Activated CD4-positive, alpha-beta T cell treated with anti-CD3 and anti-CD28 coated beads, Interleukin-2, amount 10 ng/mL, durations not matched to agents 7 days and 5 days (primary cell): ENCODE measurements at places on chromosomes 16 and 17.

GRCh38 chr16:50275098-50275415 is 8.7 kb downstream of the ADCY7 start:
- no peak for DNase-seq

DNA sequence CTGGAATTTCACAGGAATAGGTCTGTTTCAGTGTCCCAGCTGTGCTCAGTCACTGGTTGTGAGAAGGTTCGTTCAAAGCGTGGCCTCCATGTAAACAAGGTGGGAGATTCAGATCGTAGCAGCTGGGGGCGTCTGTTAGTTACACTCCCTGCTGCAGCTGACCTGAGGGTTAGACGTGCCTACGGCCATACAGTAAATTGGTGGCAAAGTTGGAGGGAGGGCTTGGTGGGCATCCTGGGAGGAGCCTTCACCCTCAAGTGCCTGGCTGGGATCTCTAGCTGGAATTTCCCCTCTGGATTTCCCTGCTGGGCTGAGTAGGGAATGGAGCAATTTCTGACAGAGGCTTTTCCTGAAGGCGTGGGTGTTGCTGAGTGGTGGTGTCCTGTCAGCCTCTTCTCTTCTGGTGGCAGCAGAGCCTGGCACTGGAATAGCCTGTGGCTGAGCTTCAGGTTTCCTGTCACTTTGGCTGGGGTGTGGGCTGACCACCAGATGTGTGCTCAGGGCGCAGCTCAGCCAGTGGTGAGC is 6.4 kb downstream of the FCSK start:
- no peak for DNase-seq

- DNase-seq, result peak; percentile 54
Observed at GRCh38 chr17:50148226-50149090, 2.0 kb downstream of the PPP1R9B start.

DNA sequence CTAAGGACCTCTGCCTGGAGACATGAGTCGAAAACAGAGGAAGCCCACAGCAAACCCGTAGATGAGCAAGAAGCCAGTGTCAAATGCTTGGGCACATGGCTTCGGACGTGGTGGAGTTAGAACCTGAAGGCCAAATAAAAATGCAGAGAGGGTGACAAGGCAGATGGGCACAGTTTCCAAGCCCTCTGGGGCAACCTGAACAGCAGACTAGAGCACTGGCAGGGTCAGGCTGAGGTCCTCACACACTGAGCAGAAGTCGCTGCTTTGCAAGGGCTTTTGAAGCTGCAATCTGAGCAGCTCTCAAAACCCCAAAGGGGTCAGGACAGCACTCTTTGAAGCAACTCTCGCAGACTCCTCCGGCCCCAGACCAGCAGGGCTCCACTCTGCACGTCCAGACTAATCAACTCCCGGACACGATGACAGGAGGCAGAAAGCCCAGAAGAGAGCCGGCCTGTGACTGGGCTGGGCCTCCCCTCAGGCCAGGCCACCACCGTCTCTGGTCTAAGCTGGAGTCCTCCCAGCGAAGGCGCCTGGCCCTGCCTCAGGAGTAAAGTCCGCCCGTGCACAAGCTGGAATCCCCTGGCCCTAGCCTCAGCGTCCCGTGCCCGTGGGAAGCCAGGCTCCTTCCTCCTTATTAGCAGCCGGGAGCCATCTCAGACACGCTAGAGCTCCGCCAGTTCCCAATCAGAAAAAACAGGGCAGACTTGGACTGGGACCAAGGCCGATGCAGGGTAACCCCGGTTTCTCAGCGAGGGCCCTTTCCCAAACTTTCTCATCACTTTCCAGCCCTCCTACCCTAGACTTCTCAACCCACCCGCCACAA is 924 bp downstream of the SMARCD2 start:
- peak; percentile 20 for DNase-seq

- no peak for DNase-seq
Observed at GRCh38 chr17:13749891-13750235, 148.1 kb upstream of the HS3ST3A1 start.

GRCh38 chr17:60525328-60525684 is 736 bp downstream of the APPBP2 start:
- DNase-seq, result no peak

- peak; percentile 60 for DNase-seq
Observed at GRCh38 chr16:23434380-23434779, 18.6 kb downstream of the COG7 start.

DNA sequence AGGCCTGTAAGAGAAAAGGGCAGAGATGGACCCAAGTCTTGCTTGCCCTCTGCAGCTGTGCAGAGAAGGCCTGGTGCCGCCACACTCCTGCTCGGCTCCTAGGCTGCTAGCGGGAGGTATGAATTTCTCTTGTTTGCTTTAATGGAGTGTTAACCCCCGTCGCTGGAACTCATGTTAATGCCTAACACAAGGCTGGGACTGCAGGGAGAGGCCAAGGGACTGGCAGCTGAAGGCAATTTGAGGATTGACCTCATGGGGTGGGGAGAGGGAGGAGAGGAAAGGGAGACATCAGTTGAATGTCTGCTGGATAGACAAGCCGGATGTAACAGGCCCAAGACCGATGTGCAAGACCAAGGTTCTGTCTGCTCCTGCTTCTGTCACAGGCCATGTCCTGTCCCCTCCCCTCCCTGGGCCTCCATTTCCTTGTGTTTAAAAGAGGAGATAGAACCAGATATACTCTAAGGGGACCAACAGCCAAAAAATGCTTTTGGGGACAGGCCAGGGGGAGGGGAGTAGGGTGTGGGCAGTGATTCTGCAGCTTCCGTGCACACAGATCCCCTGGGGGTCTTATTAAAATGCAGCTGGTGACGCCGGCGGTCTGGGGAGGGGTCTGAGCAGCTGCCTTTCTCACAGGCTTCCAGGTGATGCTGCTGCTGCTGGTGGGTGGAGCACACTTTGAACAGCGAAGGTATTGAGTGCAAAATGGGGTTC is 46.7 kb upstream of the TBX2 start:
- no peak for DNase-seq

- DNase-seq, result no peak
Observed at GRCh38 chr17:81891303-81891552, 158 bp downstream of the ALYREF start.

DNA sequence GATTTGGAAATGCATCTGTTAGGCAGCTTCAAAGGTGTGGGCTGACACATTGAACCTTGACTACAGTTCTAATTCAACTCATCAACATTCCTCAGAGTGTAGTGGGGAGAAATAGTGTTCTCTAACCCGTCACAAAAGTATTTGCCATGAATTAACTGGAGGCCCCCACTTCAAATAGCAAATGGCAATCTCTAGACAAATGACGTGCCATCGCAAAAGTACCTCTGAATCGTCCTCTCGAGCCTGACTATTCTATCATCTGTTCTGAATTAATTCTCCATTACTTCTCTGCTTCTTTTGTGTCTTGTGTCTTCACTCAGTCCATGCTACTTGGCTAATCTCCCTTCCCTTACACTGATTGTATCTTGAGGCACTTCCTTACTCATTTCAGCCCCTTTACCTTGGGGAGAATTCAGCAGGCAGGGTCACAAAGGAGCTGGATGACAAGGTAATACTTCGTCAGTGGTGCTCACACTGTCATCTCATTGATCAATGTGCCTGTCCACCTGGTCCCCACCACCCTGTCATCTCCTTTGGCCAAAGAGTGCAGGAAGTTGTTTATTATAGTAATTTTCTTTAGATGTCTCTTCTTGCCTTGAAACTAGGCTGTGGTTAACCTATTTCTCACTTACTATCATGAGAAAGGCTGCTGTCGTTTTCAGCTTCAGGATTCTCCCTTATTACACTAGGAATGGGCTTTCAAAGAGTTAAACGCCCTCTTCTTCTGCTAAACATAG is 108.4 kb downstream of the SYCE1L start:
- DNase-seq, result no peak

- no peak for DNase-seq
Observed at GRCh38 chr16:22678311-22678710, 135.7 kb upstream of the HS3ST2 start.

- peak; percentile 20 for DNase-seq
Observed at GRCh38 chr17:56679115-56679776, 85.7 kb downstream of the NOG start.

DNA sequence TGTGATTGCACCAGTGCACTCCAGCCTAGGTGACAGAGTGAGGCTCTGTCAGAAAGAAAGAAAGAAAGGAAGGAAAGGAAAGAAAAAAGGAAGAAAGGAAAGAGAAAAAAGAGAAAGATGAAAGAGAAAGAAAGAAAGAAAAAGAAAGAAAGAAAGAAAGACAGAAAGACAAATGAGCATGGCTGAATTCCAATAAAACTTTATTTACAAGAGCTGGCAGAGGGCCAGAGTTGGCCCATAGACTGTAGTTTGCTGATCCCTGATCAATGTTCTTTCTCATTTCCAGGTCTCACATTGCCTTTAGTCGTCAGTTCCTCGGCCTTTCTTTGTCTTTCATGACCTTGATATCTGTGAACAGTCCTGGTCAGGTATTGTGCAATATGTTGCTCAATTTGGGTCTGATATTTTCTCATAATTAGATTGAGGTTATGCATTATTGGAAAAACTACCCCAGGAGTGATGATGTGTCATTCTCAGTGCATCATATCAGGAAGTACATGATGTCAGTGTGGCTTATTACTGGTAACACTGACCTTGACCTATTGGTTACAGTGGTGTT is 68.5 kb upstream of the MED9 start:
- DNase-seq, result no peak

- DNase-seq, result no peak
Observed at GRCh38 chr17:44832805-44833204, 2.7 kb upstream of the GJC1 start.

GRCh38 chr17:82831818-82832200 is 8.0 kb downstream of the ZNF750 start:
- no peak for DNase-seq

DNA sequence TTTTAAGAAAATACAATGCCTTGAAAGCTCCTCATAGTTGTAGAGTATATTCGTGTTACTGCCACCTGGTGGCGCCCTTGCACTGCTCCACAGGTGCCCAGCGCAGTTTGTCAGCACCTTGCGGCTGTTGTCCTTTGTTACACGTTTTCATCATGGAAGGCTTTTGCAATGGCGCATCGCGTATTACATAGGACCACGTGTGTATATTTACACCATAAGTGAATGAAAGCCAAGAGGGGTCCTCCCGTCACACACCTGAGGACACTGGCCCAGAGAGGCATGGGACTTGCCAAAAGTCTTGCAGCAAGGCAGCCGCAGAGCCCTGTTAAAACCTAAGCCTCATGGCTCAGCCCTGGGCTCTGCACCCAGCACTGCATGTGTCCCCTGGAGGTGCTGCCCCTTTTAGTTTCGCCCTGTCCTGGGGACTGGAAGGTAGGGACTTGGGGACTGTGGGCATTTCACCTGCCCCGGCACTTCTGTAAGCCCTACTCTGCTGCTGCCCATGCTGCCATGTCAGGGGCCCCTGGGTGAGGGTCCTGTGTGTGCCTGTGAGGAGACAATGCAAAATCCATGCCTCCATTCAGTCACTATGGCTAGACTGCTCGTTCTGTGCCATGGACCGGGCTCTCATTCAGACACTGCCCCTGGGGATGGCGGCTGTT is 24.3 kb downstream of the POLR3E start:
- DNase-seq, result peak; percentile 78

GRCh38 chr16:6493555-6493954 is 839.1 kb upstream of the RBFOX1 start:
- no peak for DNase-seq

DNA sequence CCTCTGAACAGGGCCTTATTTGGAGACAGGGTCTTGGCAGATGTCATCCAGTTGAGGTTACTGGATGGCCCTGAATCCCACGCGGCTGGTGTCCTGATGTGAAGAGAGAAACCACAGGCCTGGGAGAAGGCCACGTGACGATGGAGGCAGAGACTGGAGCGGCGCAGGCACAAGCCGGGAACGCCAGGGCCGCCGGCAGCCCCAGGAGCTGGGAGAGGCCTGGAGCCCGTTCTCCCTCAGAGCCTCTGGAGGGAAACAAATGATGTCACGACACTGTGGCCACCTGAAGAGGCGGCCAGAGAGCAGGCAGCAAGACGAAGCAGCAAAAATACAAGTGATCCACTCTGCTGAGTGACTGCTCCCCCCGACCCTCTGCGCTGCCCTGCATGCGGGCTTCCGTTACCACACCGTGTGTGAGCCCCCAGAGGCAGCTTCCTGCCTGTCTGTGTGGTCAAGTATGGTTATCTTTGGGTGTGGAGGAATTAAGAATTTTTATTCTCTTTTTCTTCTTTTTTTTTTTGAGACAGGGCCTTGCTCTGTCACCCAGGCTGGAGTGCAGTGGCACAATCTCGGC is 11.6 kb downstream of the CD7 start:
- DNase-seq, result no peak

DNA sequence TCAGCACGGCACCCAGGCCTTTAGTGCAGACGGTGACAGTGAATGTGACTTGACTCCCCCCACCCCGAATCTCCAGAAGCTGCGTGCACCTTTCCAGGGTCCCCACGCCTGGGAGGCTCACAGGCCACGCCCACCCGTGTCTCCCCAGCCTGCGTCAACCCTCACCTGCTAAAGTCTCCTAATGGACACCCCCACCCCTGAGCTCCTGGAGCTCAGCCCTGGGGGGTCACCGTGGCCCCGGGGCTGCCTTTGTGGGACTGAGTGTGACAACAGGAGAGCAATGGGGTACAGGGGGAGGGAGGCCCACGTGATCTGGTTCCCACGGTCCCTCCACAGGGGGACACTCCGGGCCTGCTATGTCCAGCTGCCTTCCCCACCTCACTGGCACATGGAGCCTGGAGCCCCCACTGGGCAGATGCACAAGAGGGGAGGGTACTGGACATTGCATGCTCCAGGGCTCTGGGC is 7.4 kb upstream of the FASN start:
- DNase-seq, result no peak

DNA sequence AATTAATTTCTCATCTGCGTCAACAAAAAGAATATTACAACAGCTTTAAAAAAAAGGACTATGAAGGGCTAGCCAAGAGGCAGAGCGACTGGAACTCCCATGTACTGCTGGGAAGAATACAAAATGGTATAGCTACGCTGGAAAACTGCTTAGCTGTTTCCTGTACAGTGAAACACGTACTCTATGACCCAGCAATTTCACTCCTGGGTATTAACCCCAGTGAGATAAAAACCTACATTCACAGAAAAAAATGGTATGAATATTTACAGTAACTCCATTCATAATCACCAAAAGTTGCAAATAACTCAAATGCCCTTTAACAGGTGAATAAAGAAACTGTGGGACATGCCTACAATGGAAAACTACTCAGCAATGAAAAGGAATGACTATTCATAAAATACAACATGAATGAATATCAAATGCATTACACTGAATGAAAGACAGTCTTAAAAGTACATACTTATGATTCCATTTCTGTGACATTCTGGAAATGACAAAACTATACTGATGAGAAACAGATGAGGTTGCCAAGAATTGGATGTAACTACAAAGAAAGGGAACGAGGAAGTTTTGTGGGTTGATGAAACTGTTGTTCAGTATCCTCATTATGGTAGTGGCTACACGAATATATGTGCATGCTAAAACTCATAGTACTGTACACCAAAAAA is 27.6 kb downstream of the CMTM4 start:
- no peak for DNase-seq

GRCh38 chr16:83813823-83814658 is 6.3 kb downstream of the HSBP1 start:
- no peak for DNase-seq
